ENCODE measurements at places on chromosomes 5 and 9. TPM values are rescaled to one million over a fixed set of nuclear protein-coding genes. Genes with fewer than 3 reads are reported as not detected.

The PLPP7 gene
- total RNA-seq, result 5.5 TPM

The SLC6A7 gene
- 0.62 TPM for total RNA-seq

The ARAP3 gene
- 3.3 TPM for total RNA-seq

DNA sequence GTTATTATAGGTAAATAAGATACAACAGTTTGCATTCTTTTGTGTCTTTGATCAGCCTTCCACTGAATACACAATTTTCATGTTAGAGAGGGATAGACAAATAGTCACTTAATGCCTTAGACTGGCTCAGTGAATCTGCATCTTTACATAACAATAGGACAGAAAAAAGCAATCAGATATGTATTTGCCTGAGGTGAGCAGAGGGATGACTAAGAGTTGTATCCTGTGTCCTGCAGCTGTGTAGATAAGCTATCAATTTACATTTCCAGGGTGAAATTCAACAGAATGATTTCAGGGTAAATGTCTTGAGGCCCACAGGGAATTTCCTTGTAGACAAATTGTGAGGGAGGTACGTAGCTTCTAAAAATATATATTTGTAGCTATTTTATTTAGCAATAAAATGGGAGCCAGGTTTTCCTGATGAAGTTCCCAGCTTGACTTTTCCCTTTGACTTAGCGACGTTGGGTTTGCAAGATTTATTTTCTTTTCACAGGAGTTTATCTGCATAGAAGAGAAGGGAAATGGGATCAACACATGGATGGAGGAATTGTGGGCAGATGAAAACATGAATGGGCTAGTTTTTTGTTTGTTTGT lies 586.1 kb upstream of the CDH6 start:
- DNase-seq, result no peak

DNA sequence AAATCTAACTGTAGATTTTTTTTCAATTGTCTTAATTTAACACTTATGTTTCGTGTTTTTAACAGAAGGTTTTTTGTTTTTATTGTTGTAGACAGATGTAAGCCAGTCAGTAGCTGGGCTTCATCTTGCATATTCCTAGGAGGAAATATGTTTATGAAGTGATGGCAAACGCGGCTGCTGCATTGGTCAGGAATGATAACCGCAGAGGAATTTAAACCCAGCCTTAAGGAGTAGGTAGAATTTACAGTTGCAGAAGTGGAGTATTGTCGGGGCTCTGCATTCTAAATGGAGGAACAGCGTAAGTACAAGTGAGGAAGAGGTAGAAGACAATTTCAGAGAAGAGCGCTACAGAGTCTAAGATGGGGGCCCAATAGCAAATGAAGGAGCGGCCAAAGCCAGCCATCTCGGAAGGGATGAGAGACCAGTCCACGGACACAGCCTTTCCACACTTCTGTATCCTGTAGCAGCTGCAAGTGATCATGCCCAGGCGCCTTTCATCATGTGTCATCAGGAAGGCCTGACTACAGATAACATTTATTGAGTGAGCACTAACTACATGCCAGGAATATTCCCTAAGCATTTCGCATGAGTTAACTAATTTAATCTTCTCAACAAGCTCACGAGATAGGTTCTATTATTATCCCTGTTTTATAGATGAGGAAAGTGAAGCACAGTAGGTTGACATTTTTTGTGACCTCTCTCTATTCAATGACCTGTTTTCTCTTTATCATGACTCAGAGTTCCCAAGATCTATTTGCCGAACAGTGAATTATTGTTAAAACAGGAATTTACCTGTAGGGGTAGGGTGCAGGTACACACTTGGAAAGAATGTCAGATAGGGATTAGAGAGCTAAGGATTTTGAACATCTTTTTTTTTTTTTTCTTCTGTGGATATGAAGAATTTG lies 38.1 kb downstream of the CMYA5 start:
- no peak for DNase-seq

- no peak for DNase-seq
Measured at GRCh38 chr5:133990396-133990795, 14.4 kb downstream of the VDAC1 start.

- no peak for DNase-seq
Measured at GRCh38 chr9:114721491-114722079, 39.6 kb upstream of the TEX48 start.

DNA sequence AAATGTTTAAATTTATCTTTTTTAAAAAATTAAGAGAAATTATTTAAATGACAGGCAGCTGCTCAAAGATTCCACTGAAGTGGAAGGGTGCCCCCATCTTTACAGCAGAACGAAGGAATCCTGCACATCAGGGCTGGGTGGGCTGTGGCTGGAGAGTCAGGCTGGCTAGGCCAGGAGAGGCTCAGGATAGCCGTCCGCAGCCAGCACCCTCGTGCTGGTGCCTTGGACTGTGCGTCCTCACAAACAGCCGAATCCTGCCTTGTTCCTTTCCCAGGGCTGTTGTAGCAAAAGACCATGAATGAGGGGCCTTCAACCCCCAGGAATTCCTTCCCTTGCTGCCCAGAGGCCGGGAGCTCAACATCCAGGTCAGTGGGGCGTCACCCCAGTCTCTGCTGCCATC lies 64.6 kb upstream of the FCN1 start:
- DNase-seq, result no peak

DNA sequence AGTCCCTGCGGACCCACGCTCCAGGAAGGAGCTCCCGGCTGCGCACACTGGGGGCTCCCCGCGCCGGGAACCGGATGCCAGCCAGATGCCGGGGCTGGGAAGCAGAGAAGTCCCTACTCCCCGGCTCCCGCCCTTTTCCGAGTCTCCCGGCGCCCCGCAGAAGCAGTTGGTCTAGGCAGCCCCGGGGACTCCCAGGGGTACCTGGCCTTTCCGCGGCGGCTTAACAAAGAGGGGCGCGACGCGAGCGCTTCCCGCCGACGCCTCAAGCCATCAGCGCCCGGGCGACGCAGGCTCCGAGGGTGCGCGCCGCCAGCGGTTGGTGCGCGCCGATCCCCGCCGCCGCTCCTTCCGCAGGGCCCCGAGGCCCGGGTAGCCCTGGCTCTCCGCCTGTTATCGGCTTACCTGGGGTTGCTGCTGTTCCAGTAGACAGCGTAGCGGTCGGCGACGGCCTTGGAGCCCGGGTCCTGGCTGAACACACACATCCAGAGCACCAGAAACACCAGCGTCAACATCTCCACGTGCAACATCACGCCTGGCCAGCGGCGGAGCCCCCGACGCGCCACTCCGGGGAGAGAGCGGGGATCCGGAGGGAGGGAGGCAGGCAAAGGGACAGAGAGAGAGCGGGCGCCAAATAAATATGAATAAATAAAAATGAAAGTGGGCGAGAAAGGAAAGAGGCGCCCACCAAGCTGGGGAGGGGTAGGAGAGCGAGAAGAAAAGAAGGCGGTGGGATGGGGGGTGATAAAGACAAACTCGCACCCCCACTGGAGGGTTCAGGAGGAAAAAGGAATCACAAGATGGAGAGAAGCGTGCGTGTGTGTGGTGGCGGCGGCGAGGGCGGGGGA lies 428 bp downstream of the EFNA5 start:
- peak; percentile 28 for DNase-seq

DNA sequence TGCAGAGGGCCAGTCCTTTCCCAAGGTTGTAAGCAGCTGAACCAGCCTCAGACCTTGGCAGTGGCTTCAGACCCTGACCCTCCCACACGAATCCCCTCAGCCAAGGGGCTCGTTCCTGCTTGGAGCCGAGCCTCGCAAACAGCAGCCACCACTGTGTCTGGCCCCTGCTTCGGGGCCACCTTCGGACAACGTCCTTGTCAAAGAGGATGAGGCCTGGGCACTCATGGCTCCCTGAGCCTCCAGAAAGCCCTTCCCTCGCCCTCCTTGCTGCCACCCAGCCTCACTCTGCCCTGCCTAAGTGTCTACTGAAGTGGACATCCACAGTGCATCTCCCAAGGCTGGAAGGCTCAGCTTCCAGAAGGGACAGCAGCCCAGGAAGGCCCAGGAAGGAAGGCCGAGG lies 161.7 kb downstream of the OLFM1 start:
- DNase-seq, result no peak

- no peak for DNase-seq
Measured at GRCh38 chr9:9299134-9299533, 1313.7 kb downstream of the PTPRD start.

DNA sequence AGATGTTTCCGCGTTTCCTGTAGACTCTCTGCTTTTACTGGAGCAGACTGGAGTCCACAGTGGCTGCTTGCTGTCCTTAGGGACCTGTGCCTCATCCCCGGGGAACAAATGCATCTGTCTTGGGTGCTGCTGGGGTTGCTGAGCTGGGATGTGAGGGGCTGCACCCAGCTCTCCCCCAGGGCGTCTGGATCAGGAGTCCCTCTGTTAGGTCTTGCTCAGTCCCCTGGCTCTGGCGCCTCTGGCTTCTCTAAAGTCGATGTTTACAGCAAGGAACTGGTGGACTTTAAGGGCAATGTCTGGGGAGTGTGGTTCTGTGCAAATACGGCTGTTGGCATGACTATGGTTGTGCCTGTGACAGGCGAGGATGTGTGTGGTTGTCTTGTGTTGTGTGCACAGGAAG lies 91.4 kb downstream of the CACNA1B start:
- DNase-seq, result no peak

GRCh38 chr9:105647595-105648349 lies 14.5 kb upstream of the TAL2 start:
- no peak for DNase-seq

DNA sequence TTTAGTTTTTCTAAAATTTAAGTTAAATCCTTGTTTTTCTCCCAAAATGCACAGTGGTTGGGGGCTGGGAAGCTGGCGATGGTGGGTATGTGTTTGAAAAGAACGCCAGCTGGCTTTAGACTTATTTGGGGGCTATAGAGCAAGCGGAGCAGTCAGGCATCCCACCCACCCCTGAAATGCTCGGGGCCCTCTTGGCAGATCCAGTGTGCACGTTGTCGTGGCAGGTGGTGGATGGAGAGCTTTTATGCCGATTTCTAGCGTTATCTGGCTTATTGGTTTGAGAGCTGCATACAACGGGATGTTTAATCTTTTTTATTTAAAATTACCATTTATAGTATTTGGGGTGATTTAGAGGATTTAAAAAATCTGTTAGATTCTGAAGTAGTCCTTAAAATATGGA lies 8.1 kb downstream of the BASP1 start:
- no peak for DNase-seq

- DNase-seq, result no peak
Measured at GRCh38 chr5:83715236-83716065, 5.2 kb downstream of the HAPLN1 start.
